ENCODE measurements at places on chromosomes 7 and 10. TPM values are rescaled to one million over a fixed set of nuclear protein-coding genes. Genes with fewer than 3 reads are reported as not detected.

ARHGEF35 gene
- total RNA-seq: 1.2 TPM

NUDT13 gene
- total RNA-seq: 0.42 TPM

MYPN gene
- not detected for total RNA-seq

ATOH7 gene
- total RNA-seq: not detected

GPNMB gene
- 1.5 TPM for total RNA-seq

GNAI1 gene
- 0.73 TPM for total RNA-seq

MUC12 gene
- total RNA-seq: 0.10 TPM

PON1 gene
- total RNA-seq: not detected

HGF gene
- total RNA-seq: 2.7 TPM

TRA2A gene
- 101 TPM for total RNA-seq

ADAM12 gene
- total RNA-seq: 1.7 TPM

LIPN gene
- 3.0 TPM for total RNA-seq

ALOX5 gene
- total RNA-seq: 88.9 TPM

MMD2 gene
- total RNA-seq: not detected

SFR1 gene
- total RNA-seq: 27.3 TPM

All from mononuclear cell (primary cell).